PC-3 (cell line): ENCODE measurements at places on chromosomes 7 and 10. TPM values are rescaled to one million over a fixed set of nuclear protein-coding genes. Genes with fewer than 3 reads are reported as not detected.

The CPA2 gene
- not detected in 2 replicates for total RNA-seq

The C10orf105 gene
- total RNA-seq: not detected in 2 replicates

The FOXI2 gene
- not detected in 2 replicates for total RNA-seq

The SPDYE9 gene
- not detected in 2 replicates for total RNA-seq

The NODAL gene
- not detected in 2 replicates for total RNA-seq

The MALRD1 gene
- total RNA-seq: not detected in 2 replicates

The GIMAP6 gene
- 1.2 TPM in 1 of 2 replicates, not detected in the other for total RNA-seq

The PIK3CG gene
- not detected in 2 replicates for total RNA-seq

The CALN1 gene
- not detected in 2 replicates for total RNA-seq

The SLC35G1 gene
- 4.1 and 6.9 TPM in 2 replicates for total RNA-seq

The TMEM213 gene
- total RNA-seq: not detected in 2 replicates

The SFTPA1 gene
- total RNA-seq: not detected in 2 replicates

The GLCCI1 gene
- 7.8 and 8.5 TPM in 2 replicates for total RNA-seq

The PNLIPRP2 gene
- total RNA-seq: not detected in 2 replicates

The CNTNAP2 gene
- total RNA-seq: 1.5 and 1.8 TPM in 2 replicates

The PDE6C gene
- not detected in 2 replicates for total RNA-seq

The OR9A2 gene
- not detected in 2 replicates for total RNA-seq

The TMEM176A gene
- not detected in 2 replicates for total RNA-seq

The EMX2 gene
- total RNA-seq: not detected in 2 replicates

The CYP2C9 gene
- not detected in 2 replicates for total RNA-seq

The CALML3 gene
- not detected in 2 replicates for total RNA-seq

The MRC1 gene
- total RNA-seq: not detected in 2 replicates

The SPDYE2 gene
- total RNA-seq: not detected in 2 replicates

The PNLIPRP3 gene
- not detected in 2 replicates for total RNA-seq

The VWDE gene
- 5.5 and 7.7 TPM in 2 replicates for total RNA-seq

The PALD1 gene
- 0.46 and 0.80 TPM in 2 replicates for total RNA-seq

The CYTH3 gene
- total RNA-seq: 23.1 and 34.4 TPM in 2 replicates

The CTTNBP2 gene
- total RNA-seq: 1.0 and 1.1 TPM in 2 replicates

The WNT8B gene
- total RNA-seq: 0.29 TPM in 1 of 2 replicates, not detected in the other

The PTPN20 gene
- total RNA-seq: 3.6 and 3.9 TPM in 2 replicates

The AVL9 gene
- 11.3 and 13.2 TPM in 2 replicates for total RNA-seq

The ICA1 gene
- total RNA-seq: 1.1 and 3.2 TPM in 2 replicates

The SPDYE3 gene
- total RNA-seq: not detected in 2 replicates

The TNRC18 gene
- 26.8 and 57.8 TPM in 2 replicates for total RNA-seq

The SH2B2 gene
- 8.8 and 10.7 TPM in 2 replicates for total RNA-seq

The TES gene
- 120 and 128 TPM in 2 replicates for total RNA-seq

The CFAP70 gene
- total RNA-seq: 0.73 and 0.92 TPM in 2 replicates

The NANOS1 gene
- total RNA-seq: 5.4 and 6.0 TPM in 2 replicates

The TMEM176B gene
- not detected in 2 replicates for total RNA-seq

The MSMB gene
- not detected in 2 replicates for total RNA-seq

The AGR2 gene
- total RNA-seq: 72.2 and 140 TPM in 2 replicates

The LIPJ gene
- total RNA-seq: not detected in 2 replicates

The C10orf53 gene
- not detected in 2 replicates for total RNA-seq

The ASZ1 gene
- not detected in 2 replicates for total RNA-seq

The IFIT1 gene
- 14.1 and 19.6 TPM in 2 replicates for total RNA-seq

The PTPRZ1 gene
- total RNA-seq: not detected in 2 replicates

The XRCC2 gene
- 13.6 and 18.7 TPM in 2 replicates for total RNA-seq

The DYNC1I1 gene
- 2.4 and 6.5 TPM in 2 replicates for total RNA-seq
